ENCODE measurements at places on chromosomes 1 and 21.

- peak; percentile 11 for DNase-seq
Measured at GRCh38 chr1:98176936-98177335, 256.1 kb upstream of the DPYD start.

DNA sequence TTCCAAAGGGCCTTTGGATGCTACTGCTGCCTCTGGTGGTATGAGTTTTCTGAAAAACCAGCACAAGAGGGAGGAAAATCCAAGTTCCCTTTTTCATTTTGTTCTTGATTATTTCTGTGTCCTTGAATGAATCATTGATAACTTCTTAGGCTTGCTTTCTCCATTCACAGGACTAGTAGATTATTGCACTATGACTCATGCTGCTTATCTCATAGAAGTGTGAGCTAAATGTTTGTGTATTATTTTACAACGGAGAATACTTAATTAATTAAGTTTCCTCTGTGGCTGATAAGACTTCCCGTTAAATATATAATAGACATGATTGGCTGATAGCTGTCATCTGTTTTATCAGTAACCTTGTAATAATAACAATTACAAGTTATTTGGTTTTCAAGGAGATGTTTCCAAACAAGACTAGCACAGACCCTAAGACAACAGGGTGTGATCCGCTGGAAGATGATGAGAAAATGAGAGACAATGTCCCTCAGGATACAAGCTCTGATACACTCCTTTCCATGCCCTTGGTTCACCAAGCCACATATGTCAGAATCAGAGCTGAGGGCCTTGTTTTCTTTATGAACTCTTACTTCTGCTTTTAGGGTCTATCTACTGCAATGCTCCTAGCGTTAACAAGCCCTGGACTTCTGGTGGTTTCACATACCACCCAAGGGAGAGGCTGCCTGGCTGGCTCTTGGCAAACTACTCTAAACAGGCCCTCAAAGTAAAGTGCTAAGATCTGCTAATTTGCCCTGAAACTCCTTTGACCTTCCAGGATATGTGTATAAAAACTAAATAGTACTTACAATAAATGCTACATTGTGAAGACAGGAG lies 1078.3 kb downstream of the TTLL7 start:
- DNase-seq: no peak

GRCh38 chr1:38433084-38433722 lies 386.6 kb upstream of the POU3F1 start:
- no peak for DNase-seq

GRCh38 chr1:187037973-187038553 lies 209.3 kb downstream of the PLA2G4A start:
- DNase-seq: no peak

GRCh38 chr1:178408871-178409270 lies 87.9 kb downstream of the CLEC20A start:
- DNase-seq: no peak

DNA sequence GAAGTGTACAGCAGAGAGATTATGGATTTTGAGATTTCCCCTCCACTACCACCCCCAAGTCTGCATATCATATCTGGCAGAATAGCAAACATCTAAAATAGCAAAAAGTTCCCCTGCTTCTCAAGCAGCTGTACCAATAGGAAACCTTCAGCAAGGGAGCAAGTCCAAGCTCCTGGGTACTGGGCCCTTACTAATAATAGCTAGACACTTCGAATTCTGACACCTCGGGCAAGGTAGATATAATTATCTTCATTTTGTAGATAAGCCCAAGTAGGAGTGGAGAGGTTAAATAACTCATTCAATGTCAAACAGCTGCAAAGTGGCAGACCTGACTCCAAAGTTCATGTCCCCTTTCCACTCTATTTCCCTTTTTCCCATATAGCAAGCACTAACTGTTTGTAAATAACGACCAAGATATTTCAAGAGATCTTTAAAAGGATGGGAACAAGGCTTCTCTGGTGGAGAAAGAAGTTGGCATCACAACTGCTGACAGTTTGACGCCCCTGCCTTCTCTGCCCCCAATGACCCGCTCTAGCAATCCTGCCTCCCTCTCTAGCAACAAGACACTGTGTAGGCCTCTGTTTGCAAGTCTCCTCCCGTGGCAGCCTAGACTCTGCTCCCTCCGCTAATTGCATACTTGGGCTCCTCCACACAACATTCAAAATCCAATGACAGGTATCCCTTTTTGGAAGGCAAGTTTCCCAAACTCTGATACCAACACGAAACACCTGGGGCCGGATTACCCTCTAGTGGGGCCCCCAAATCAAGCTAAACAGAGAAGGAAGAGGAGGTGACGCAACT lies 18.7 kb upstream of the ADAR start:
- DNase-seq: no peak

- DNase-seq: no peak
Measured at GRCh38 chr1:219227360-219228057, 53.8 kb downstream of the LYPLAL1 start.

DNA sequence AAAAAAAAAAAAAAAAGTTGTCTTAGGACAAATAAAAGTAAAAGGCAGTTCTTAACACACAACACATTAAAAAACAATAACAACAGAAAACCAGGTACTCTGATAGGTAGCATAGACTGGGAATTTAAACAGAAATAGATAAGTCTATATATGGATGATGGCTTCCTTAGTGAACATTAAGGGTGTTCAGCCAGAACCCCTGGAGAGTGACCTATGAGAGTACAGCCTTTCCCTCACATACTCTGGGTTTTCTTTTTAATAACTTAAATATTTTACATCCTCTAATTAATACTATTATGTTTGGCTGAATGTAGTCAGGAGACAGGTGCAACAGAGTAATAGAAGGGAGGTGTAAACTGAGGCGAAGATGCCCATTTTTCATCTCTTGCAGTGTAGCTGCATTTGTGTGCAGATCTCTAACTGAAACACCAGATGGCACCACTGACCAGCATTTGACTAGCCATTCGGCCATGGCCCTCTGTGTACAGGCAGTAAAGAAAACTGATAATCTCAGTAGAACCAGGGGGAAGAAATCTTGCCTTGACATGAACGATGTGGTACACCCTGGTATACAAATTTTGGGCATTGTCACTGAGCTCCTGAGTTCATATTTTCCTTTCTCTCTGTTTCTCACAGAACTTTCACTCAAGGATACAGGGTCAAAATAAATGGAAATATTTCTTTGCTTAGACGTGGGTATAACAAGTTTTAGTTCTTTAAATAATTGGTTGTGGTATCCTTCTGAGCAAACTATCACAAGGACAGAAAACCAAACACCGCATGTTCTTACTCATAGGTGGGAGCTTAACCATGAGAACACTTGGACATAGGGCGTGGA lies 7.6 kb downstream of the TTF2 start:
- DNase-seq: peak; percentile 37

GRCh38 chr1:202694314-202694713 lies 15.9 kb downstream of the SYT2 start:
- DNase-seq: no peak

- DNase-seq: no peak
Measured at GRCh38 chr1:199877526-199878384, 149.8 kb upstream of the NR5A2 start.

- no peak for DNase-seq
Measured at GRCh38 chr1:11441211-11441952, 37.6 kb upstream of the DISP3 start.

DNA sequence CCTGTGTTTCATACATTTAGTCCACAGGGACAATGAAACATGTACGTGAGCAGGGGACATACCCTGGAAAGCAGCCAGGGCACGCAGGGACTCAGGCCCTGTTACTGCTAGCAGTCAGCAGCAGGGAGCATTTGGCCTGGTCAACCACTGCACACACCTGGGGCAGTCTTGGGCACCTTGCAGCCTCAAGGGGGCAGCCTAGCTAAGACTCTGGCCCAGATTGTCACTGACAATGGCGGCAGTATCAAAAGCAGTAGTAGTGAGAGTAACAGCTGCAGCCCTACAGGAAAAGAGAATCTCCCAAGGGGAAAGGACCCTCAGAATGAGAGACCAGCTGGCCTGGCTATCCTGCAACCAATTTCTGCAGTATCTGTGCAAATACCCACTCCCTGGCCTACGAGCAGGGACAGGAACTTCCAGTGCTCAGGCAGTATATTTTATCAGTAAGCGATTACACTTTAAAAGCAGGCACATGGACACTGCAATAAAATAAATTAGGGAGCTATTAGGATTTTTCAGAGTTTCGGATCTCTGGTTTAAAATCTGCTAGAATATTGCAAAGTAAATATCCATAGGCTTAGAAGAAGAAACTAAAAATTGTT lies 475.6 kb downstream of the LTN1 start:
- no peak for DNase-seq

GRCh38 chr1:178344513-178345091 lies 152.2 kb downstream of the CLEC20A start:
- no peak for DNase-seq

Measured in LNCaP clone FGC (cell line).